ENCODE measurements at places on chromosomes 5 and 9. TPM values are rescaled to one million over a fixed set of nuclear protein-coding genes. Genes with fewer than 3 reads are reported as not detected.

- DNase-seq = no peak
Observed at GRCh38 chr9:21825637-21826036, 23.2 kb downstream of the MTAP start.

DNA sequence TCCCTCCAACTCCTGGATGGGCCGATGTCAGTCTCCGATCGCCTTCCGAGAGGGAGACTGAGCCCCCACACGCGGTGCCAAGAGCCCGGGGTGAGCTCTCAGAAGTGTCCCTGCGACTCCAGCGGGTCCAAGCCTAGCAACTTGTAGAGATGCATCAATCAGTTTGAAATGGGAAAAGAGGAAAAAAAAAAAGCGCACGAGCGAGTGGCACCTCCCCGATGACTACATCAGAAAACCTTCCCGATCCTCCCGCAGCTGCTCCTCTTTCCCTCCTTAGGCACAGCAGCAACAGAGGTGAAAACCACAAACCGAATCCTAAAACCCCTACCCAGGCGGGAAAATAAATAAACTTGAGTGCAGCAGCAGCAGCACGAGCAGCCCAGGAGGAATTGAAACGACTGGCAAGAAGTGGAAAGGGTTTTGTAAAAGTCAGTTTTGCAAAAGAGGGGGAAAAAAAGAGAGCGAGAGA lies 1.0 kb upstream of the EFNA5 start:
- no peak for DNase-seq

DNA sequence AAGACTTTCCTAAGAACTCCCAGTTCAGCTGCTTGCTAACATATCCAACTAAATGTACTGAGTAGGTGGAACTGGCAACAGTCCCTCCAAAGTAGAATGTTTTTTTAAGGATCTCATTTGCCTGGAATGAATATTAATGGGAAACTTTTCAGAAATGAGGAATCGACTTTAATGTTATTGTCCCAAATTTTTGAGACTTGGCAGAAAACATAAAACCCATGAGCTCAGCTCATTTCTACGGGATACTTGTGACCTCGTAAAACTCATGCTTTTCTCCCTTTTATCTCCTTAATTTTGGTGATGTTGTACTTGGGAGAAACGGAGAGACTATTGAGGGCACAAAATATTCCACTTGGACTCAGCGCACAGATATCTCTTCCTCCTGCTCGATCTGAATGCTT lies 296.8 kb downstream of the EBF1 start:
- DNase-seq = no peak

DNA sequence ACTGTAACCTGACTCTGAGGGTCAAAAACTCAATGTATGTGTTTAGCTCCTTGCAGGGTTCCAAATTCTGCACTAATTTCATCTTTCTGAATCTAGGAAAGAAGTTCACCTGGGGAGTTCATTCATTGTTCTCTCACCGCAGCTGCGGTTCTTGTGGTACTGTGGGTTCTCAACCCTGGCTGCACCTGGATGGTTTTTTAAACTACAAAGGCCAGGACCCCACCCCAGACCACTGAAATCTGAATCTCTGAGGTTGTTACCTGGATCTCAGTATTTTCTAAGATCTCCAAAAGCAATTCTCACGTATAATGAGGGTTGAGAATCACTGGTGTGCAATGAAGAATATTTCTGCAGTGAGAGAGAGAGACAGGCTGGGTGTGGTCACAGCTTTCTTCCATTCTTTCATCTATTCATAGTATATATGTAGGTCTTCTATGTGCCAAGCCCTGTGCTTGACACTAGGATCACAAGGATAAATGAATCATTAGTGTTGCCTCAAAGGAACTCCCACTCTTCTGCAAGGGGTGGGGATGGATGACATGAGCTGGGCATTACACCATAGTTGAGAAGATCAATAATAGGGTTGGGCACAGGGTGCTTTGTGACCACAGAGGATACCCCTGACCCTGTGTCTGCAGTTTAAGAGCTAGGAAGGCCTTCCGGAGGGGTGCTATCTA lies 109.8 kb downstream of the GALNT10 start:
- DNase-seq = no peak

DNA sequence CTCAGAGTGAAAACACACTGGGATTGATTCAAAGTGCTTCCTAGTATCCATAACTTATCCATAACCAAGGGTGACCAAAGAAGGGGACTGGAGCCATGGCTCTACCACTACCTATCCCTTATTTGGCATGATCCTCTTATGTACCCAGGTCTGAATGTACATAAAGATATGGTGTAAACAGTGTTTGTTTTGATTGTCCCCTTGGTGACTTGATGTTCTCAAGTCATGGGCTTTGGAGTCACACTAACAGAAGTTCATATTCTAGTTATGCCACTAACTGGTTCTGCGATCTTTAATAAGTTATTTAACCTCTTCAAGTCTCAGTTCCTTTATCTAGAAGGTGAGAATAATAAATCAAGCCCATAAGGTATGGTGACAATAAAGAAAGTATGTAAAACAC lies 283.4 kb upstream of the PTGER4 start:
- DNase-seq = no peak

DNA sequence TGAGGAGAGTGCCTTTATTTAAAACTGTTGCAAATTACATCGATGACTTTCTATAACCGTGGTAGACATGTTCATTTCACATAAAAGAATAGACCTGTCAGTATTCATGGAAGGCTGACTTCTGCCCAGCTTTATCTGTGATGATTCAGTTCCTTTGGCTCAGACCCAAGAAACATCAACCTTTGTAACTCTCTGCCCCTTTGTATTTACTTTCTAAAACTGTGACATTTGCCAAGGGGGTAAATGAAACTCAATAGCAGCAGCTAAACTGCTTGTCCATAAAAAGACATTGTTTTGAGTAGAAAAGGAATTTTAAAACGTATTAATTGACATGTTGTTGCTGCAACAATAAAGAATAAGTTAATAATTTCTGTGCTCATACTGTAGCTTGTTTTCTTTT lies 137.8 kb upstream of the ANKH start:
- no peak for DNase-seq

DNA sequence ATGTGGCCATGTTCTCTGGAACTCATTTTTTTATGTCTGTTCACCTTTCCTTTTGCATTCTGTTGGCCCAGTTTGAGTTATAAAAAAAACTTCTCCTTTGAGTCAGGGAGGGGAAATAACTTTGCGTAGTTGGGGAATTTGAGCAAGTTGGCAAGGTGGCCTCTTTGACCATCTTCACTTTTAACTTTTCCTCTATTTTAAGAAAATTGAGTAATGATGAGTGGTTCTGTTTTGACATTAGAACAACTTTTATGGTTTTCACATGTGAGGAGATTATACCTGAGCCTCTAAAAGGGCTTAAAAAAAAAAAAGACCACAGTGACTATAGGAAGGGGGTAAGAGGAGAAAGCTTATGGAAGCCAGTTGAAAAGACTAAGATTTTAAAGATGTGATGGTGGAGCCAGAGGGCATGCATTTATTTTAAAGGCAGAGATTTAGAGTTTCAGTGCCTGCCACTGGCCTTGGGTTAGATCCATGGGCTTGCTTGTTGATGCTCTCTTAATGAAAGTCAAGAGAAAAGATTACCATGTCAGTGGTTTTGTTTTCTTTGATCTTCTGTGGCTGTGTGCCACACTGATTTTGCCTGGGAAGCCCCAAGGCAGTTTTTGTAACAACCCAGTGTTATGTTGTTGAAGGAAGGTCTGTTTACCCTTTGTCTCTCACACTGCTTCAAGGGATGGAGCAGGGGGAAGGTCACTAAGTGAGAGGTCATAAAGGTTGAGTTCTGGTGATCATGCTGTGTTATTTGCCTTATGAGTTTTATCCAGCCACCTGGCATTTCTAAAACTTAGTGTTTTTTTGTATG lies 219.7 kb upstream of the CD180 start:
- DNase-seq = no peak

DNA sequence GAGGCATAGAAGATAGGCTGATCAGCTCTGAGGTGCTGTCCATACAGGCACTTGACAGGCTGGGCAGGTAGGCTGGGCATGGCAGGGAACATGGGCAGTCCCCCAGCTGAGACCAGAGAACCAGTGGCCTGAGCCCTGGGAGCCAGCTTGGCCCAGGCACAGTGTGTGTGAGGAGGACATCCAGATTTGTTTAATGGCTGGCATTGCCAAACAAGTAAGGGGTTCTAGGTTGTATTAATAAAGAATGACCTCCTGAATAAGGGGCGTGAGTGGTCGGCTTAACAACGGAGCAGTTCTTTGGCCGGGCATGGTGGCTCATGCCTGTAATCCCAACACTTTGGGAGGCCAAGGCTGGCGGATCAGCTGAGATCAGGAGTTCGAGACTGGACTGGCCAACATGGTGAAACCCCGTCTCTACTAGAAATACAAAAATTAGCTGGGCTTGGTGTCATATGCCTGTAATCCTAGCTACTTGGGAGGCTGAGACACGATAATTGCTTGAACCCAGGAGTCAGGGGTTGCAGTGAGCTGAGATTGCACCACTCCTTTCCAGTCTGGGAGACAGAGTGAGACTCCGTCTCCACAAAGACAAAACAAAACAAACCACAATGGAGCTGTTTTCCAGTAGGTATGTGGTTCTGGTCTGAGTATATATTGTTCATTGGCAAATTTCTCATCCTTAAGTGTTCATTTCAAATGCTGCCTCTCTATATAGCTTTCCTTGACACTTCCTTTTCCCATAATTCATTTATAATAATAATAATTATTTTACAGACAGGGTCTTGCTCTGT lies 56.2 kb downstream of the ANGPTL2 start:
- no peak for DNase-seq

CLPTM1L gene
- 132 TPM for total RNA-seq

HMCN2 gene
- not detected for total RNA-seq

SLC25A2 gene
- 0.20 TPM for total RNA-seq

FBN2 gene
- total RNA-seq = not detected

GNE gene
- 22.7 TPM for total RNA-seq

Measured in activated T-helper 1 cell treated with anti-CD3 and anti-CD28 coated beads, Interleukin-12 subunit alpha, Interleukin-12 subunit beta, Interleukin-2, Interleukin-4 antibody, amounts not matched to agents 30 ng/mL and 10 ng/mL and 1 ng/mL, durations not matched to agents 14 hours and 24 hours and 36 hours (primary cell).